ENCODE measurements at places on chromosomes 11 and 22. TPM values are rescaled to one million over a fixed set of nuclear protein-coding genes. Genes with fewer than 3 reads are reported as not detected.

DNA sequence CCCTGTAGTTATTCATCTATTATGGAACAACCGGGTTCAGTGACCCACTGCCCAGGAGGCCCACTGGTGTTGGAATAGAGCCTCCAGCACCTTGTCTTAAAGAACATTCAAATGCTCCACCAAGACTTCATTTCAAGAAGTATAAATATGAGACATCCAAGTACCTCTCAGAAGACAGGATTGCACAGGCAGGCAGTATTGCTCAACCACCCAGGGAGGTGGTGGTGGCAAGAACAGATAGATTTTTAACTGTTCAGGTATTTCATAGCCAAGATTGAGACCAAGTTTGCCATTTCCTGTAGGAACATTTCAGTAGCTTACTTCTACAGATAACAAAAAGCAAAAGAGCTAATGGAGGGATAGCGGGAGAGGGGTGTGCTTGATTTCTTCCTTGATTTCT is 78.7 kb downstream of the COMMD9 start:
- H3K4me3 ChIP-seq: no peak overlapping the region
- H3K27ac ChIP-seq: no peak overlapping the region
- H3K36me3 ChIP-seq: peaks cover 2% of the 10 kb centered on the region
- H3K27me3 ChIP-seq: no peaks in the 10 kb centered on the region
- no peak for DNase-seq
- H3K4me1 ChIP-seq: peaks cover 21% of the 10 kb centered on the region

DNA sequence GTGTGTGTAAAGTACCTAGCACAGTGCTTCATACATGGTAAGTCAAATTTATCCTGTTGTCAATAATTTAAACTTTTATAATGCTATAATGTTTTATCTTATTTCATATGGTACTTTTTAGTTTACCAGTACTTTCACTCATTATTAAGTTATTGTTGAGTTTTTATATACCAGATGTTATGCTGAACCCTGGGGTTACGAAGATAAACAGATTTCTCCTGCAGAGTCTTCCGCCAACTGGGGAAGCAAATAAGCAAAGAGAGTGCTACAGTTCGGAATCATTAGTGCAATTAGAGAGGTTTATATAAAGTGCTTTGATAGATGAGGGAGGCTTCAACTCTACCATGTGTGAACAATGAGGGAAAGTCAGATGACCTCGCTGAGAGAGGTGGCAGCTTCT is 362.3 kb downstream of the DYNC2H1 start:
- H3K4me1 ChIP-seq: no peaks in the 10 kb centered on the region
- no peak overlapping the region for H3K4me3 ChIP-seq
- no peak overlapping the region for H3K27ac ChIP-seq
- DNase-seq: no peak

PRRG4 gene
- total RNA-seq: 0.09 TPM

C11orf16 gene
- not detected for total RNA-seq

DNA sequence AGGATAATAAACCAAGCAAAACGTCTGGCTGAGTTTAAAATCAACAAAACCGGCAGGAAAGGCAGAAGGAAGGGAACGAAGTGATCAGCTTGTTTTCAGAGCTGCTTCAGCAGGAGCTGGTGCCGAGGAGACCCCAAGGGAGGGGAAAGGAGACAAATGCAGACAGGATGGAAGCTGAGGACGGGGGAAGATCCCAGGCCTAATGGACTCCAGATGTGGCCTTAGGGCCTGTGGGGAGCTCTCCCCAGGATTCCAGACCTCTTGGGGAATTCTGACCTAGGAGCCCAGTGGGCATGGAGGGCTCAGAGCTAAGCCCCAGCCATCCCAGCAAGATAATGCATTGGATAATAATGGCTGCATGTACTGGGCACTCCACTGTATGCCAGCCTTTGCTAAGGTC is 211.4 kb upstream of the NARS2 start:
- no peak overlapping the region for H3K4me3 ChIP-seq
- no peaks in the 10 kb centered on the region for H3K27me3 ChIP-seq
- peak; percentile 28 for DNase-seq

SLN gene
- 2,631 TPM for total RNA-seq
